Fibroblast of lung (primary cell): ENCODE measurements at places on chromosomes 2 and 18.
A peak's percentile ranks its signal among the peaks of the same experiment; 100 is the strongest.

- DNase-seq, result no peak
These were observed 56.8 kb downstream of the GTF3C3 start for GRCh38 chr2:196742685-196743084.

GRCh38 chr18:991441-991840 lies 86.8 kb downstream of the ADCYAP1 start:
- no peak for DNase-seq

DNA sequence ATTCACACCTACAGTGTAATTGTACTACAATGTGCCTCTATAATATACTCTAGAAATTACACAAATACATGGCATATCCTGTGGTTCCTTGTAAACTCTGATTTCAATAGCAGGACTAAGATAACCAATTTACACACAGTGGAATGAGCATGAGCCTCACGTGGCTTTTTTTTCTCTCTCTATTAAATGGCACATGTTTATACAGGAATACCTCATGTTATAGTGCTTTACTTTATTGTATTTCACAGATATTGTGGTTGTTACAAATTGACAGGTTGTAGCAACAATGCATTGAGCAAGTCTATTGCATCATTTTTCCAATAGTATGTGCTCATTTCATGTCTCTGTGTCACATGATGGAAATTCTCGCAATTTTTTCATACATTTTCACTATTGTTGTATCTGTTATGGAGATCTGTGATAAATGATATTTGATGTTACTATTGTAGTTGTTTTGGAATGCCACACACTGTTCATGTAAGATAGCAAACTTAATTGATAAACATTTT lies 260.0 kb downstream of the FSIP2 start:
- DNase-seq, result no peak

DNA sequence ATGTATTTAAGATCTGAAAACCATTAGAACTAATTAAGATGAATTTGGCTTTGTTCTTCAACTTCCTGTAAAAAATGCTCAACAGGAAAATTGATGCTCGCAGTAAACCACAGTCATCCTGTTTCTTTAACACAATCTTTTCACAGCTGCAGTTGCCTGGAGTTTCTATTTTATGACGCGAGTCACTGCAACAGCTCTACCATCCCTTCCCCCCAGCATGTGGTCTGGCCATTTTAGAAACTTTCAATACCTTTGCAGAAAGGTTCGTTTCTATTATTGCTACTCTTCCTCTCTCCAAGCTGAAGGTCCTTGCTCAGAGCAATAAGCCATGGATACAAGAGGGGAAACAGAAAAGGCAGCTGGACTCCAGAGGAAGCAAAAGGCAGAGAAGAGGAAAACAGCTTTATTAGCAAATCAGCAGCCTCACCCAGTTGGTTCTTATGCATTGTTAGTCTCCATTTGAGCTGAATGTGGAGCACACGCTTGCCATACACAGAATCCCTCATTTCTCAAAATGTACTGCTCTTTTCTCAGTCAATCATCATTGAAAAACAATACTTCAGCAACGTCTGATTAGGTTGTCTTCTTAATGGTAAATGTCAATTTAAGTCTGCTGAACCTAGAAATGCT lies 3.9 kb downstream of the WIPF1 start:
- DNase-seq, result peak; percentile 91

DNA sequence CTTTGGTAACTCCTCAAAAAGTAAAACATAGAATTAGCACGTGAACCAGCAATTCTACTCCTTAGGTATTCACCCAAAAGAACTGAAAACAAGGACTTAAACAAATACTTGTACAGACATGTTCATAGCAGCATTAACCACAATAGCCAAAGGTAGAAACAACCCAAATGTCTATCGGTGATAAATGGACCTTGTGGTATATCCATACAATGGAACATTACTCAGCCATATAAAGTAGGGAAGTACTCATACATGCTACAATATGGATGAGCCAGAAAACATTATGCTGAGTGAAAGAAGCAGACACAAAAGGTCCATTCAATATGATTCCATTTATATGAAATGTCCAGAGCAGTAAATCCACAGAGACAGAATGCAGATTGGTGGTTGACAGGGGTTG lies 182.8 kb downstream of the DNER start:
- DNase-seq, result no peak

GRCh38 chr2:101341421-101341820 lies 32.9 kb upstream of the RNF149 start:
- DNase-seq, result no peak

- no peak for DNase-seq
These were observed 357.5 kb upstream of the ETAA1 start for GRCh38 chr2:67039517-67040103.

- DNase-seq, result no peak
These were observed 345.5 kb upstream of the NT5C1B start for GRCh38 chr2:18934886-18935285.

GRCh38 chr2:218400167-218400929 lies 680 bp downstream of the CTDSP1 start:
- DNase-seq, result no peak

DNA sequence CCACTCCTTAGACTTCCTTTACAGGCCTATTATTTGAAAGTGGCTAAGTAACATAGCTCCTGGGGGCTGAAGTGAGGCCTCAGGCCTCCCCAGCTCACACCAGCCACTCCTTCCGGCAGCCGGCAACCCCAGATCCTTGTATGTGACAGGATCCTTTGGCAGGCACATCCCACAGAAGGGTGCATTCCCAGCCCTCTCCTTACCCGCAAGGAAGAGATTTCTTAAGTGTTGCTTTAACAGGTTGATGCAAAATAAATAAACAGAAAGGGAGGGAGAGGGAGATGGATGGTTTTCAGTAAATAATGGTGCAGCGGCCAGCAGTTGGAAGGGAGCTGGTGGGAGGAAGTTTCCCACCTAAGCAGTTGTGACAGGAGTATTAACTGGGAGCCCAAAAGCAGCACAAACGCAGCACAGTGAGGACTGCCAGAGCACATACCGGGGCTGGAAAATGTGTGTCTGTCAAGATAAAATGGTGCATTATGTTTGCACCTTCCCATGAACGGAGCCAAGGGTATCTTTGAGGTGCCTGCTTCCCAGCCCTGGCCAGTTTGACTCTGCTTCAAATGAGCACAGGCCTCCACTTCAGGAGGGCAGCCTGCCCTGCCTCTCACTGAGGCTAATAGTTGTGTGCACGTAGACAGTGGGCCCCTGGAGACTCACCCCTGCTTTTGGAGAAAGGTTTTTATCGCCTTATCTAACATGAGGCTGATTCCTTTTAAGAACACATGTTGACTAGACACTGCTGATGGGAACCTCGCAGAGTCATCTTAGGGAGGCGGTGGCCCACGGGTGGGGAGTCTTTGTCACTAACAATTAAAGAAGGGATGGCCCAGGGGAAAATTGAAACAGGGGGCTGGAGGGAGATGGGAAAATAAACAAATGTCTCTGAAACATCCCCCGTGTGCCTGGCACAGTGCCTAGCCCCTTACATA lies 32.8 kb downstream of the NRP2 start:
- DNase-seq, result peak; percentile 71

DNA sequence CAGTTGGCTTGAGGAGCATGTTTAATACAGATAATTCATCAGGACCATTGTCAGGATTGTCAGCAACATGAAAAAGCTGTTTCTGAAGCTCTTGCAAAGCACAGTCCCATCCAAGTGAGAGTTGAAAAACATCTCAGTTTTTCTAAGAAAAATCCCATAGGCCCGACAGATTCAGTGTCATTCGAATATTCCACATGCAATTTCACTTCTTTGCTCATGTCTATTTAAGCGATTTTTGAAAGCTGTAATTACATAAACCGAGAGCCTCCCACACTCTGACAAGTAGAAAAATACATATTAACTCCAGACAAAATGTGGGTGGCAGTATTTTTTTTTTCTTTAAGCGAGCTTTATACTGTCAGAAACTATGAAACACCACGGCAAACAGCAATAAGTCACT lies 134.7 kb upstream of the GALNT5 start:
- no peak for DNase-seq

GRCh38 chr2:113910110-113910717 lies 20.3 kb downstream of the ACTR3 start:
- peak; percentile 51 for DNase-seq

GRCh38 chr18:245282-245847 lies 22.5 kb downstream of the THOC1 start:
- no peak for DNase-seq

DNA sequence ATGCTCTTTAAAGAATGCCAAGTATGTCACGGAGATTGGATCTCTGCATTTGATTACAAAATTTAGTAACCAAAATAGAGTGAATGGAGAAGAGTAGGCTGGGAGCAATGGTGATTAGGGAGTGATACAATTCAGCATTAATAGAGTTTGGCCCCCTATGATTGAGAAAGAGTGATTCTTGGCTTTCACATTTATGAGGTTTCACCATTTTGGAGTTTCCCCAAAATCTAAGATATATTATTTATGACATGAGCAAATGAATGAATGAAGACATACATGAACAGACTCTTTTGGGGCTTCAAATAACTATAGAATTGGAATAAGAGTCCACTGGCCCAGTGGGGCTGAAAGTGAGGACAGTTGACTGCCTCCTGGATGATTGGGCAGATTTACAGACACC lies 255.2 kb downstream of the LPIN1 start:
- DNase-seq, result no peak

- no peak for DNase-seq
These were observed 17.6 kb downstream of the CDC42EP3 start for GRCh38 chr2:37653805-37654378.

DNA sequence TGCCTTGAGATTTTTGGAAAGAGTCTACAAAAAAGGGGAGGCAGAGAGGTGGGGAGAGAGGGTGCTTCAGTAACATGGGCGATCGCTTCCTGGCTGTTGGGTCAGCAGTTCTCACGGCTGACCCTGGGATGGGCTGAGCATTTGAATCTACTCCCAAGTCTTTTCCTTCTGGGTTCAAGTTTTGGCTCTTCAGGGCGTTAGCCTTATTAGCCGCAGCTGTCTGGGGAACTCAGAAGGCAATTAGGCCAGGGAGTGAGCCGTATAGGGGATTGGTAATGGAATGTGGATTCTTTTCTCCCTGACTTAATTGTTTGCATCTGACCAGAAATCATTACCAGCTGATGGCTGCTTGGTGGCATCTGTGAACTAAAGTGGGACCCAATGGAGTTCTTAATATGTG lies 250.5 kb upstream of the SKOR2 start:
- DNase-seq, result no peak

- DNase-seq, result peak; percentile 39
These were observed 126.2 kb upstream of the LGALSL start for GRCh38 chr2:64327510-64328414.

DNA sequence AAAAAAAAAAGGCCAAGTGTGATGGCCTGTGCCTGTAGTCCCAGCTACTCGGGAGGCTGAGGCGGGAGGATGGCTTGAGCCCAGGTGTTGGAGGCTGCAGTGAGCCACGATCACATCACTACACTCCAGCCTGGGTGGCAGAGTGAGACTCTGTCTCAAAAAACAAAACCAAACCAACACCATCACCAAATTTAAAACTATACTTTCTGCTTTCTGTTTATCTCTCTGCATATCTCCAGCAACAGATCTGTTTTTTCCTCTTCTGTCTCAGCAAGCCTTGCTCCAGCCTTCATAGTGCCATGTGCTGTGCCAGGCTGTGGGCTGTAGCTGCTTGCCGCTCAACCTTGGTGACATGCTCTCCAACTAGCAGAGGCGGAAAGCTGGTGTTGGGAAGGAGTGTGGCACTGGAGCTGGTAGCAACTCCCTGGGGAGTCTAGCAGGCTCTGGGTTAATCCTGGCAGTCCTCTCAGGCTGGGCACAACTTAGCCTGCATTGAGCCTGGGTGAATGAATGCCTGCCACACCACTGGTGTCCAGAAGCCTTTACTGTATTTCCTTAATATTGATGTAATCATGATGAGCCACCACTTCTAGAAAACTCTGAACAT lies 204.1 kb downstream of the LDLRAD4 start:
- DNase-seq, result no peak

GRCh38 chr2:233992513-233993217 lies 57.8 kb upstream of the SPP2 start:
- no peak for DNase-seq

DNA sequence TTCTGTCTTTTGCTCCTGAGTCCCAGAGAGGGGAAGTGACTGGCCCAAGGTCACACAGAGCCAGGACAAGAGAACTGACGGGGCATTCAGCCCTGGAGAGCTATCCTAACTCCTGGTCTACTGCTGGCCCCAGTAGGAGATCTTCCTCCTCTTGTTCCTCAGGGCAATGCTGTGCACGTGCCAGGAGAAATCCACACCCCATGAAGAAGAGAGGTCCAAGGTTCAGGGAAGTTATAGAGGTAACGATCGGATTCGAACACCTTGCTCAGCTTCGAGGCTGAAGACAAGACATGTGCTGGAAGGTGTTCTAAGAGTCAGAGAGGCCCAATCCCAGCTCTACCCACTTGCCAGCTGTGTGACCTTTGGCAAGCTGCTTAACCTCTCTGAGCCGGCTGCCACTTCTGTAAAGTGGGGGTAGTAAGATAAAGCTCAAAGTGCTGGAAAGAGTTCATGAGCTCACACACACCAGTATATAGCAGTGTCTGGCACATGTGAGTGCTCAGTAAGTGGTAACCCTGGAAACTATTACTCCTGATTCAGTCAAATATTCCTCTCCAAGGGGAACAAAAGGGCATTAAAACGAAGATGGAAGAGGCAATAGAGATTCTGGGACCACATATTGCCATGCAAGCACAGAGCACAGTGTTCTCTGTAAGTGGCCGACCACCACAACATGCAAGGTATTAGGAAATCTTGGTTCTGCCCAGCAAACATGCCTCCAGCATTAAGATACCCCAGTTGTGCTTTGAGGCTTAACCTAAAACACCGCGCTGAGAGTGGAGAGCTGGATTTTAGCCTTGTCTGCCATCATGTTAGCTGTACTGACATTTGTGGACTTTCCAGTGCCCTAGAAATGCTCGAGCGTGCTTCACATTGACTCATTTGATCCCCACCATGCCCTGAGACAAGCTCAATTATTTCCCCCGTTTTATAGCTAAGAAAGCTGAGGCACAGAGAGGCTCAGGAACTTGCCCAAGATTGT lies 25.6 kb downstream of the SERTAD2 start:
- DNase-seq, result no peak

DNA sequence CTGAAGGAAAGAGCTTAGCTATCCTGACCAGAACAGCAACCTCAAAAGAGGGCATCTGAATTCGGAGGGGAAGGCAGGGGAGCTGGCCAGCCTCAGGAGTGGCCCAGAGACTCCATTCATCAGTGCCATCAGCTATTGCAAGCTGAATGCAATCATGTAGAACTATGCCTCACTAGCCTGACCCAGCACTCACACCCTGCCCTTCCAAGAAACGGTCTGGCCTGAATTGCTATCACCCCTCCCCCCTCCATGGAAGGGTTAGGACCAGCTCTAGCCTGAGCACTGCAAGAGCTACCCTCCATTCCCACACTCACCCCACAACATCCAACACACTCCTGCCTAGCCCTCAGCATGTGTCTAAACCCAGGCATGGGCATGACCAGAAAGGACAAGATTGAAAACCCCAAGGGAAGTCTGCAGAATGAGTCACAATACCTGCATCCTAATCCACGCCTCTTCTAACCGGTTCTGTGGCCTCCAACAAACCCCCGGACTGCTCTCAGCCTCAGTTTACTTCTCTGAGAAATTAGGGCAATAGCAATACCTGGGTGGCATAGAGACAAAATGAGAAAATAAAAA lies 120.3 kb downstream of the BCL11A start:
- no peak for DNase-seq

- DNase-seq, result peak; percentile 82
These were observed 222.2 kb downstream of the C1D start for GRCh38 chr2:67840460-67841068.

- peak; percentile 51 for DNase-seq
These were observed 206.5 kb upstream of the TCF4 start for GRCh38 chr18:55794288-55795052.
